ENCODE measurements at places on chromosomes 3 and 15. TPM values are rescaled to one million over a fixed set of nuclear protein-coding genes. Genes with fewer than 3 reads are reported as not detected.

GRCh38 chr15:39756806-39757522 is 25.7 kb downstream of the FSIP1 start:
- peak; percentile 35 for DNase-seq

- no peak for DNase-seq
Measured at GRCh38 chr3:107598926-107599771, 76.4 kb downstream of the BBX start.

DNA sequence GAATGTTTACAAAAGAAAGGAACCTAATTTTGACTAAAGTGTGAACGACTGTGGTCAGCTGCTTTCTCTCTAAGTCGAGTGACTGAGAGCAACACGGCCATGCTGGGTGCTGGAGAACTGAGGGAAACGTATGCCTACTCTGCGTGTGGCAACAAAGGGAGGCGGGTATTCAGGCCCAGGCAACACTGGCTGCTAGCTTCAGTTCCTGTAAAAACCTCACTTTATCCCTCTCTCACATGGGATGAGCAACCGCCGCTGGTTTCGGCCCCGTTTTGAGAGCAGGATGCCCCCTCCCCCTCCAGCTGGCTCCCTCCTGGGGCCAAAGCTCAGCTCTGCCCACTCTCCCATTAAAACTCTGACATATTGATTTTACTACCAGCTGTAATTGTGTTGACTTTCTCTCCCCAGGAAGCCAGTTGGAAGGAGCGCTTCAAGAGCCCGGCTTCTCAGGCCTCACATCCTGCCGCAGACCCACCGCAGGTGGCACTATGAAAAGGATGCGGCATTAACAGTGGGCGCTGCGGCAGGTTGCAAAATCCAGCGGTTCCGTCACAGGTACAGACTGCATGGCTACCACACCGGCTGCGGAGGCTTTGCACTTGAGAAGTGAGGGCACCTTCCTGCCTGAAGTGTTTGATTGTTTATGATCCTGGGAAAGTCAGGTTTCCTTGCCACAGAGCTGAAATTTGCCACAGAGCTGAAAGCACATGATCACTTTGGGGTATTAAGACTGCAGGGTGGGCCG is 12.7 kb downstream of the PLXND1 start:
- no peak for DNase-seq

TBC1D2B gene
- total RNA-seq: 59.3 TPM

VEPH1 gene
- total RNA-seq: 0.51 TPM

GFM1 gene
- total RNA-seq: 59.3 TPM

DNA sequence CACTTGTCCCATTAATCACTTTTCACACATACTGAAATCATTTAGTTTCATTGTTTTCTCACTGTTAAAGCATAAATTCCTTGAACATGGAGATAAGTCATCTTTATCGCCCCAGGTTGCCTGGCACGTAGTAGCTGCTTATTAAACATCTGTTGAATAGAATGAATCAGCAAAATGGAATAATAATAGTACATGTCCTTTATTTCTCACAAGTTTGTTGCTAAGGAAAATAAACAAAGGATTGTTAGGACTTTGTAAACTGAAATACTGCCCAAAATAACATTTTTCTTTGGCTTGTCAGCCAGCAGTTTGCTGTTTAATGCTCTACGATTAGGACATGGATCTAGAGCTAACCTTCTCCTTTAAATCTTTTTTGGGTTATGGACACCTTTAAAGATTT is 17.9 kb downstream of the SLC35A5 start:
- DNase-seq: no peak

GRCh38 chr3:62128681-62129080 is 244.7 kb downstream of the FEZF2 start:
- no peak for DNase-seq

ADAMTS7 gene
- 1.0 TPM for total RNA-seq

- no peak for DNase-seq
Measured at GRCh38 chr15:91408476-91409076, 308.5 kb downstream of the SV2B start.

DNA sequence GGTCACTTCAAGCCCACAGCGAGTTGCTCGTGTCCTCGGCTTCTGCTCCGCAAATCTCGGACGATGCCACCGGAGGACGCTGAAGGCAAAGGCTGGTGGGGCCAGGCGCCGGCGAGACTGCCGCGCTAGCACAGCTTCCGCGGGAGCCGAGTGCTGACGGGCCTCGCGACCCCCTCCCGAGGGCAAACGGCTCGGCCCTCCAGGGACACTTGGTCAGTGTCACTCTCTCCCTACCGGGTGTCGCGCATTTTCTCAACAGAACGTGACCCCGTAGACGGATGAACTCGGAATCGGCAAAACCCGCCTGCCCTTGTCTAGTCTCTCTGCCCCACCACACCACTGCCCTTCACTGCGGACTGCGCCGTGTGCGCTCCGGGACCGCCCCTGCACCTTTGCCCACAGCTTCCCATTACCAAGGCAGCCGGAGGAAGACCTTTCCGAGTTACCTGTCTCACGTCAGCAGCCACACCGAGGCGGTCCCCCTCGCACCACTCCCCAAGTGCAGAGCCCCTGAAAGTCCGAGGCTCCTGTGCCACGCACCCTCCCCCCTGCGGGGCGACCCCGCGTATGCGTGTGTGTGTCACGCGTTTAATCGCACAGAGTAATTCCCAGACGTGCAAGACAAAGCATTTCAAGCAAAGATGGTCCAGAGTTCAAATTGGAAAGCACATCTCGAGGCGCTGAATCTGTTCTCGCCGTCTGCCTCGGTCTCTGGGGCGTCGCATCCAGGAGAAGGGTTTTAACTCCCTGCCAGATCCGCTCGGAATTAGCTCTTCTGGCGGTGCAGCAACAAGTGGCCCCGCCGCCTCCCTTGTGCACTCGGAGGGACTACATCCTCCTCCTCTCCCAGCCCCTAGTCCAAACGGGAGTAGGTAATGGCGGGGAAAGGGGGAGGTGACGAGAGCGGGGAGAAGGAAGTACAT is 245.0 kb upstream of the TOPAZ1 start:
- no peak for DNase-seq

- no peak for DNase-seq
Measured at GRCh38 chr3:149813367-149814281, 609 bp downstream of the RNF13 start.

DNA sequence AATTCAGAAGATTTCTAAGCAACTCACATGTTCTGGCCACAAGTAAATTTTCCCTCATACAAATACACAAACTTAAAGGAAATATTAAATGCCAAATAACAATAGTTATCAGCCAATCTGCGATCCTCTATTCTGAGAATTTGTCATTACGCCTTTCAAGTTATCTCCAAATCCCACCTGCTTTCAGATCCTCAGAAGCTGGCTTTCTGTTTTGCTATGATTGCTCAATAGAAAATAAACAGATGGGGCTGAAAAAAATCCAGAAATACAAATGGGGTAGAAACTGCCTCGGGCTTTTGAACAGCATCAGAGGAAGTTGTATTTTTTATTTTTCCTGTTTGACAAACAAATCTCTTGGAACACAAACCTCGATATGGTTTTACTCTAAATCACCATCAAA is 74.0 kb upstream of the CNTN4 start:
- DNase-seq: no peak

GRCh38 chr3:64648927-64649906 is 38.6 kb downstream of the ADAMTS9 start:
- DNase-seq: no peak

IL20RB gene
- total RNA-seq: 1.7 TPM

DNA sequence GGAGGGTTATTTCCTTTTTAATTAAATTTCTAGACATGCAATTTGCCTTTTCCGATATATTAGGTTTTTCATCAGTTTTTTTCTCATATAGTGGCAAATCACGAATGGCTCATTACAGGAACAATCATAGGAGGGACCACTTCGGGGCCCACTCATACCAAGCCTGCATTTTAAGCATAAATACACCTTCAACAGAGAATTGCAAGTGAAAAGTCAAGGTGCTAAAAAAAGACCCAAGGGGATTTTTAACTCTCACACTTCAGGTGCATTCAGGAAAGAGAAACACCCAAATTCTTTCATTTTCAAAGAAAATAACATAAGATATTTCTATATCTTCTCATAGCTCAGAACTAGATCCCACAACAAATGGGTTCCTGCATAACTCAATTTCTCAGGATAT is 979.6 kb upstream of the NR2F2 start:
- no peak for DNase-seq

DNA sequence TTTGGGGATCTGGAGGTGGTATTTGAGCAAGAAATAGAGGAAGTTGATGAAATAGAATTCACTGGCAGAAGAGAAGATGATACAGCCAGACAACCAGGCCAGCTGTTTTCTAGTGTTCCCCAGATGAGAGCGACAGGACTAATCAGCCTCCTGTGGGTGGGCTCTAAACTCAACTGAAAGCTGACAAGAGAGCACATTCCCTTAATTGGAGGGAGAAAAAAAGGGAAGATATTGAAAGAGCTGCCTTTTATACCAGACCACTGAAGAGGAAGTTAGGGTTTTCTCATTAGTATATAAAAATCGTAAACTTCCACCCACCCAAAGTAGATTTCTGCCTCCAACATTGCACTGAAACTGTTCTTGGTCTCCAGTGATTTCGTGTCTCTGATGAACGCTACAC is 6.5 kb upstream of the TM4SF19 start:
- no peak for DNase-seq

DNA sequence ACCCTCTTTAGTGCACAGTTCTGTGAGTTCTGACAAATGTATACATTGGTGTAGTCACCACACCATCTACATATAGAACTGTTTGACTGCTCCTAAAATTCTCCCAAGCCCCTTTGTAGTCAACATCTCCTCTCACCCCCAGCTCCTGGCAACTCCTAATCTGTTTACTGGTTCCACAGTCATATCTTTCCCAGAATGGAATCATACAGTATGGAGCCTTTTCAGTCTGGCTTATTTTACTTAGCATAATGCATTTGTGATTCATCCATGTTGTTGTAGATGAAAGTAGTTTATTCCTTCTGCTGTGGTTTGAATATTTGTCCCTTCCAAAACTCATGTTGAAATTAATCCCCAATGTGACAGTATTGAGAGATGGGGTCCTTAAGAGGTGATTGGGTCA is 41.6 kb upstream of the CCDC174 start:
- DNase-seq: no peak

- DNase-seq: peak; percentile 67
Measured at GRCh38 chr15:84654689-84655453, 788 bp upstream of the WDR73 start.

GRCh38 chr15:66830358-66830757 is 128.3 kb downstream of the SMAD6 start:
- no peak for DNase-seq

GRCh38 chr3:149621218-149622005 is 36.4 kb downstream of the WWTR1 start:
- no peak for DNase-seq

PLCL2 gene
- total RNA-seq: 3.0 TPM

DNA sequence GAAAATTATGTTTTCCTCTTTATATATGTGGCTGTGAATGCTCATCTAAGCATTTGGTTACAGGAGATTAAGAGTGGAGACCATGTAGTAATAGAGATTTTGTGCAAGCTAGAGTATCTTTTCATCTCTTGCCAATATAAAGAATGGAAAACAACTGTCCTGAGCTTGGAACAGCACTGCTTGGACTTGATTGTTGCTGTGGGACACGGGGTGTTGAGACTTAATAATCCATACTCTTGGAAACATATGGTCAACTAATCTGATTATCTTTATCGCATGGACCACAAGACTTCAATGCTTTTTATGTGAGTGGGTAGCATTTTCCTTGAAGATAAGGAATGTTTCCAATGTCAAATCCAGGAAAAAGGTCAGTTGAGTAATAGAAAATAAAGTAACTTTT is 806.3 kb downstream of the DIPK2A start:
- no peak for DNase-seq

GRCh38 chr15:58777107-58777506 is 6.0 kb downstream of the MINDY2 start:
- DNase-seq: no peak

GRCh38 chr15:47718497-47719437 is 1.5 kb downstream of the SEMA6D start:
- DNase-seq: no peak

PTPN23 gene
- 35.7 TPM for total RNA-seq
